ENCODE measurements at places on chromosomes 7 and 10.

DNA sequence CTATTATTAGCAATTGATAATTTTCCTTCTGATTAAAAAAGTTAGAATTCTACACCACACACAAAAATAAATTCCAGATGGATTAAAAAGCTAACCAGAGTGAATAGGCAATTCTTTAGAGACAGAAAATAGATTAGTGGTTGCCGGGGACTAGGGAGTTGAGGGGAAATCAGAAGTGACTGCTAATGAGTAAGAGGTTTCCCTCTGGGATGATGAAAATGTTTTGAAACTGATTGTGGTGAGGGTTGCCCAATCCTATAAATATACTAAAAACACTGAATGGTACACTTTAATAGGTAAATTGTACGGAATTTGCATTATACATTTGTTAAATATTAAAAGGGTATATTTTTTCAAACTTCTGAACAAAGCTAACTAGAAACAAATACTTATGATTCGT is 214.9 kb downstream of the GPAM start:
- DNase-seq, result no peak

DNA sequence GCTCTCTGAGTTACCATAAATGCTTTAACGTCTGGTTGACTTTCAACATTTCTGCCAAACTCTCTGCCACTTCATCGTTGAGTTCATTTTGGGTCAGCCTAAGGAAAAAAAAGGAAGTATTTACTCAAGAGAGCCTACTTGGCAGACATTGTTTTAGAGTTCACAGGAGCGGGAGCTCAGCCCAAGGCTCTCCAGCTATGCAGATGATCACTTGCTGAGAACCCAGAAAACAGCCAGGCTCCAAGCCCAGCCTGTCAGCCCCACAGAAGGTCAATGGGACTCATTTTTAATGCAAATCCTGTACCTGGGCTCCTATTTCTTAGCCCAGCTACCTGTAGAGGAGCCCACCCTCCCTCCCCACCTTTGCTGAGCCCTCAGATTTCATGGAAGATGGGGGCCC is 45.5 kb downstream of the NOD1 start:
- DNase-seq, result peak; percentile 81

DNA sequence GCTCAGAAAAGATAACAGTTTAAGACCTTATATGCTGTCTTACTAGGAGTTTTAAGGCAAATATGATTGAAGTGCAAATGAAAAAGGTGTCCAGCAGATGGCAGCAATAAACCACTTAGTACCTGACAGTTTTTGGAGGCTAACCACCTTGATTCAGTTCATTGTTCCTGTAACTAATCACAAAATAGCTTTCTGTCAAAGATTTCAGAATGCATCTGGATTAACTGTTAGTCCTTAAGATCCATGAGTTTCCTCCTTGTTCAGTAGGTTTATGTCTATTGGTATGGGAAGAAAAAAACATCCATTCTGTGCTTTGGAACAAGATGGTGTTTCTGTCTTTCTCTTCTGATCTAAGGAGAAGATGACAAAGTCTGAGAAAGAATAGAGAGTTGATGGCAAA is 46.6 kb downstream of the CCSER2 start:
- peak; percentile 42 for DNase-seq

- DNase-seq, result no peak
These were observed 45.2 kb downstream of the PARP12 start for GRCh38 chr7:140017543-140017942.

- no peak for DNase-seq
These were observed 99.3 kb upstream of the DDC start for GRCh38 chr7:50664461-50664922.

DNA sequence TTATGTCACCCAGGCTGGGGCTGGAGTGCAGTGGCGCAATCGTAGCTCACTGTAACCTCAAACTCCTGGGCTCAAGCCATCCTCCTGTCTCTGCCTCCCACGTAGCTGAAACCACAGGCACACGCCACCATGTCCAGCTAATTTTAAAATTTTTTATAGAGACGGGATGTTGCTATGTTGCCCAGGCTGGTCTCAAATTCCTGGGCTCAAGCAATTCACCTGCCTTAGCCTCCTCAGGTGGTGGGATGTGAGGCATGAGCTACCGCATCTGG is 123.2 kb upstream of the PARD3 start:
- DNase-seq, result no peak

Measured in inflammatory macrophage treated with lipopolysaccharide for 4 hours (primary cell).